GOT3 (cell line): ENCODE measurements at places on chromosomes 6 and 20.

GRCh38 chr6:158041788-158042187, 60.1 kb downstream of the SYNJ2 start:
- no peak for DNase-seq

GRCh38 chr20:48292806-48293205, 507.5 kb upstream of the SULF2 start:
- DNase-seq, result no peak

DNA sequence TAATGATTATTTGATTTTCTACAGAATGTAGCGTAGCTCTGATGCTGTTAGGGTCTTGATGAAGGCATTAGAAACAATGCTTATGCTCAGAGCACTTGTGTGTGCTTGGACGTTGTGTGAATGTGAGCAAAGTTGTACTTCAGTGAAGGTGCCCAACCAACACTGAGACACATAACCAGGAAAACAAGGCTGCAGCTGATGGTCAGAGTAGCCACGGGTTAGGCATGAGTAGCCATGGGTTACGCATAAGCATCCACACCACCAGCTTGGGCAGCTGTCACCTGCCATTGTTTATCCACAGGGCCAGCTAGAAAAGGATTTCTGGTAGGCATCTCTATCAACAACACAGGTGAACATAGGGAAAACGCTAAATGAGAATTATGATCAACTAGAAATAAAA, 326.6 kb downstream of the NRN1 start:
- DNase-seq, result no peak

- DNase-seq, result no peak
Measured at GRCh38 chr6:142387997-142388815, 86.4 kb downstream of the ADGRG6 start.

- no peak for DNase-seq
Measured at GRCh38 chr6:75349262-75349984, 64.8 kb upstream of the TMEM30A start.

- no peak for DNase-seq
Measured at GRCh38 chr6:128155826-128156225, 255.0 kb upstream of the THEMIS start.

GRCh38 chr6:53910834-53911233, 116.0 kb downstream of the LRRC1 start:
- DNase-seq, result no peak

- DNase-seq, result no peak
Measured at GRCh38 chr20:60269573-60270162, 311.4 kb downstream of the CDH26 start.

DNA sequence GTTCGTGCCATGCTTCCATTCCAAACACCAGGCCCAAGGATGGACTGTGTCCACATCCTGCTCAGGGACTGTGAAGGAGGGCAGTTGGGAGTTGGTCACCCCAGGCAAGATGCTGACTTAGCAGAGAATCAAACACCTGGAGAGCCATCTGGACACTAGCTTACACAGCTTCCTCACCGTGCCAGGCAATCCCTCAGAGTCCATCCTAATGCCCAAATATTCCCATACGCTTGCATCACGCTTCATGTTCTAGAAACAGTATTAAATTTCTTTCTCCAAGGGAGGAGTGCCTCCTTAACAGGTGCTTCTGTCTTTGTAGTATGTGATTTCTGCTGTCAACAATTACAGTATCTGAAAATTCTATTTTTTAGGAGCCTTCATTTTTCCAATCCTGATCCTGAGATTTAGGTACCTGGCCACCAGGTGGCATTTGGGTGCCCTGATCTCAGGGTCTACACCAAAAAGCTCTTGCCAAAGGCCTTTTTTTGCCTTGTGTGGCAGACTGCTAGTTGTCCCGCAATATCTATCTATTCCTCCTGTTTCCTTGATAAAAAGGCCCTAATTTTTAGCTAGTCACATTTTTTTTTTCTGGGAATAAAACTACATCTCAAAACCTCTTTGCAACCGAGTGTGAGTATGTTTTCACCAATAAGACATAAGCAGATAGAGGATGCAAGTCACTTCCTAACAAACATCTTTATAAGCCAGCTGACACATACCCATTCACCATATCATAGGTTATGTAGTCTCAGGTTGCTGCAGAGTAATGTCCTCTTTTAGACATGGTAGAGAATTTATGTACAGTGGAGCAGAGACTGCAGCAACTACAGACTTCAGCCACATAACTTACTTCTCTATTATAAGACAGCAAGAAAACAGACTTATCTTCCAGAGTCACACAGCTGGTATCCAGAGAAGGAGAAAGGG, 85.0 kb downstream of the PREP start:
- no peak for DNase-seq

DNA sequence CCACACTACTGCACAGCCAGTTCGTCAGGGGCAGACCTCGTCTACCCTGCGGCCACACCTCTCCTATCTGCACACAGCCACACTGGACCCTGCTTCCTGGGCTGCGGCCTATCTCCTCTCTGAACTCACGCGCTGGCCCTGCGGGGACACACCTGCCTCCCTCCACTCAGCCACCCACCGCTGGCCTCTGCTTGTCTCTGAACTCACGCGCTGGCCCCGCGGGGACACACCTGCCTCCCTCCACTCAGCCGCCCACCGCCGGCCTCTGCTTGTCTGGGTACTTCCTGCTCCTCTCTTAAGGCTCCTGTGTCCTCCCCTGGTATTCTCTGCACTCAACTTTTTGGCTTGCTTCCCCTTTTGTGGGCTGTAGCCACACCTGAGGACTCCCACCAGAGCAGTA, 52.3 kb downstream of the HUS1B start:
- DNase-seq, result no peak

DNA sequence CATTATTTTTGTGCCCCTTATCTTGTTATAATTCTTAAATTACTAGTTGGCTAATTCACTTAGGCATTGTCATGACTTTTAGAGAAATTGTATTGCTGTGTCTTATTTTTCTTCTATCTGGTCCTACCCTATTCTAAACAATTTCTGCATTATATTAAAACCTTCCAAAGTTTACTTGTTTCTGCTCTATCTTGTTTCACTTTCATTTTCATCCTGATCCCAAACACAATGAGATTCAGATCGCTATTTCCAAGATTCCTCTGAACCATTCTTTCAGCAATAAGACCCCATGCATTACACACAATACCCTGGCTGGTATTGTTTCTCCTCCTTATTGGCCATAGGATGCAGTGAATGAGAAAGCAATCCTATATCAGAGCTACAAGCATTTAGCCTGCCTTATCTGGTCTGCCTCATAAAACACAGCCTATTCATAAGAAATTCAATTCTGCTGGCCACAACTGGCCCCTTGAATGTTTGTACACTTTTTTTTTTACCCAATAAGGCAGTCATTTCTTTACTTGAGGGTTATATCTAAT, 69.9 kb upstream of the POU3F2 start:
- DNase-seq, result no peak

DNA sequence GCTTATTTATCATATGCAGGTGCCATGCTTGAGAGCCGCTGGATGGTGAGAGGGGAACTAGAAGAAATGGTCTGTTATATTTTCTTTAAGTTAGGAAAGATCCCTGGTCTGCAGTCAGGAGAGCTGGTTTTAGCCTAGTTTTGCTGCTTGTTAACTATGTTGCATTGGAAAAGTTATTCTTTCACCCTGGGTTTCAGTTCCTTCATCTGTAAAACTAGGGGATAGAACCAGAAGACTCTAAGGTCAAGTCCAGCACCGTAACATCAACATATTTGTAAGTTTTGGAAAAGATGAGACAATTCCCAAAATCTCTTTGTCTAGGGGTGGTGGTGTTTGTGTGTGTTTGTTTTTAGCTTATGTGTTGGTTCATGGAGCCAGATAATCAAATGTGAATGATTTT, 304.0 kb downstream of the QKI start:
- no peak for DNase-seq

DNA sequence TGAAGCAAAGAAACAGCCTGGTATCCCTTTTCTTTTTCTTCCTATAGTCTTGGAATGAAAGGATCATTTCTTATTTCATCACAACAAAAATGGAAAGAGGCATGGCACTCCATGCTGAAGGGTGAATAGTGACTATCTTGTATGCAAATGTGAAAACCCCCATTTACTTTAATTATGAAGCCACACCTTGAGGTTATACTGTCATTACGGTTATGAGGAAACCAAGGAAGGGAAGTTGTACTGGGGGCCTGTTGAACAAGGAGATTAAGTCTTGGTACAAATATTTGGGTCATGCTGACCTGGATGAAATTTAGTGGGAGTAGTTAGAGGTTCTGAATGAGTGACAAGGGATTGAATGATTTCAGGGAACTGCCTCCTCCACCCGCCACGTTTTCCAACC, 8.7 kb upstream of the STXBP5 start:
- no peak for DNase-seq

DNA sequence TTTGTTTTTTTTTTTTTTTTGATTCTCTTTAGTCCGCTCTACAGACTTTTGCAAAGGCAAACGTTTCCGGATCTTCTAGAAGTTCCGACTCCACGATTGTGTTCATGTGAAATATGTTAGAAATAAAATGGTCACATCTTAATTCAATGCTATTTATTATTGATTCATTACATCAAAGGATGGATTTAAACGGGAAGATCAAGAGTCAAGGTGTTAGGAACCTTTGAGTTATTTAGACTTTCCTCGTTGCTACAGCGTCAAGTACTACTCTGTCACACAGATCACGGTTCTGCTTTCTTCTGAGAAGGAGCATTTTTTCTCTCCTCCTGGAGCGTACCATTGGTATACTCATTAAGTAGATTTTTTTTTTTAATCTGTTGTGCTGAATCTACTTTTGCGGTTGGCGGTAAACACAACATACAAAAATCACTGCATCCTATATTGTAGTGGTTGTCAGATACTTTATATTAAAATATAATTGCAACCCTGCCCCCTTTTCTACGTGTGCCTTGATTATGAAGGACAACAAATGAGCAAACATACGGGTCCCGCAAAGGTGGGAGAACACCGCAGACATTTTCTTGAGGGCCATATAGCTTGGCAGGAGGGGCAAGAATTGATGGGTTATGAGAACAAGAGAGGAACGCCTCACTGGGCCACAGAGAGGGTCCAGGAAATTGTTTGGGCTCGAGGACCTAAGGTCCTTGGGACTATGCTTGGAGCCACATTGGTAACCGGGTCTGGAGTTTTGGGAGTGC, 17.5 kb downstream of the HMGN4 start:
- no peak for DNase-seq

DNA sequence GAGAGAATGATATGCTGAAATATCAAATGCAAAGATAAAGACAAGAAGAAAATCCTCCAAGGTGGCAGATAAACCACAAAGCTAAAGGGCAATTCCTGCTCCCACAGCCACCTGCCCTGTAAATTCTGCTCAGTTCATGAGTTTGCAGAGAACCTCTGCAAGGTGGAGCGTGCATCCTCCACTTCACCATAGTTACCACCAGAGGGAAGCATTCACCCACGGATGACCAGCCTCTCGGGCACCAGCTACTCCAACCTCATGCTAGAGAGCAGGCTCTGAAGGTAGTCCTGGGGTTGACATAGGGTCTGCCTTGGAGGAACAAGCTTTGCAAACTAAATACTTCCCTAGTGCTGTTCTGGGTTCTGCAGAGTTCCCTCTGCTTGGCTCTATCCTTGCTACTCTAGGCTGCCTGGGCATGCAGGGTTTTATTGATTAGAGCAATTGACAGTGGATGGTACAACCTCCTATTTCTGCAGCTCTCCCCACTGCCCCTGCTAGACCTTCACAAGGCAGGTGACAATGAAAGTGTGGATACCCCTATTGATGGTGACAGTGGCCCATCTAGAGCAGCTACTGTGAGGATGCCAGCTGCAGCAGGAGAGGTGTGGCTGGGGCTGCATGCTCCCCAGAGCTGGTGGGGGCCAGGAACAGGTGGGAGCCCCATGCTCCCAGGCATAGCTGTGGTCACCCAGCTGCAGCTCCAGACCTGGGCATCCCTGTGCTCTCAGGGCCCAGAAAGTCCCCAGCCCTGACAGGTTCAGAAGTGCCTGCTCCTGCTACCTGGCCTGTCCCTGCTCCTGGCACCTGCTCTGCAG, 51.1 kb downstream of the GGTLC1 start:
- peak; percentile 23 for DNase-seq

DNA sequence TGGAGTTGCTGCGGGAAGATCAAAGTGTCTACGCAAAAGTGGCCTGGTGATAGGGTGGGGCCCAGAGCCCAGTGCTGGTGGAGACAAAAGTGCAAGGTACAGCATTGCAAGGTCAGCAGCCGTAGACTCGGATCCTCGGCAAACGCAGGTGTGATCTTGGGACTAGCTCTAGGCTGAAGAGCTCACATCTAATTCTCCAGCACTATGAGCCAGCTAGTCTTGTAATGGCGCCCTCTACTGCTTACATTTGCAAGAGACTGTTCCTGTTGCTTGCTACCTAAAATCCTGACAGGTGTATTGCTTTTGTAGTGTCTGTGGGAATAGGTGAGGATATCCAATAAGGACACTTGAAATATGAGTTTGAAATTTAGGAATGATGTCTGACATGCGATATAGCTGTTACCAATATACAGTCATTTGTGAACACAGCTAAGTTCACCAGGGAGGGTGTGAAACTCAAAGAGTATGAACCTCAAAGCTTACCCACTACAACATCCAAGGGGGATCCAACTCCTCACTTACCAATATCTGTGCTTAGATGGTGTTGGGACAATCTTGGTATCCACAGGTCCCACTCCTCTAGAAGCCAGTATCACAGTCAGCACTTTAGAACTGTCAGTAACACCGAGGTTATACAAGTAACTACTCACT, 58.4 kb downstream of the PDE7B start:
- no peak for DNase-seq

DNA sequence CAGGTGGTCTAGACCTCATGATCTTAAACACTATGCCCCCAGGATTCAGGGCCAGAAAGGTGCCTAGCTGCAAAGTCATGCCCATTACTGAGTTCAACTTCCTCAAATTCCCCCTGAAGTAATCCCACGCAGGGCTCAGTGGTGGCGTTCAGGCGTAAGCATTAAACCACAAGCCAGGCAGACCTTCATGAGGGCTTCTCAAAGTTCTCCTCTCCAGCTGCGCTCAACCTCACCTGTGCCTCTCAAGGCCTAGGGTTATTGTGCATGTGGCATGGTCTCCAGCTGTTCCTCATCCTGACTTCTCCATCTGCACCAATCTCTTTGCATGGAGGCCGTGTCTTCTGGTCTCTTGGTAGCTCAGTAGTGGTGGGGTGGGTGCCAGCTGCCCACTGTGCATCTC, 113.6 kb downstream of the TSHZ2 start:
- no peak for DNase-seq

- no peak for DNase-seq
Measured at GRCh38 chr6:2891768-2892170, 11.3 kb downstream of the SERPINB9 start.

DNA sequence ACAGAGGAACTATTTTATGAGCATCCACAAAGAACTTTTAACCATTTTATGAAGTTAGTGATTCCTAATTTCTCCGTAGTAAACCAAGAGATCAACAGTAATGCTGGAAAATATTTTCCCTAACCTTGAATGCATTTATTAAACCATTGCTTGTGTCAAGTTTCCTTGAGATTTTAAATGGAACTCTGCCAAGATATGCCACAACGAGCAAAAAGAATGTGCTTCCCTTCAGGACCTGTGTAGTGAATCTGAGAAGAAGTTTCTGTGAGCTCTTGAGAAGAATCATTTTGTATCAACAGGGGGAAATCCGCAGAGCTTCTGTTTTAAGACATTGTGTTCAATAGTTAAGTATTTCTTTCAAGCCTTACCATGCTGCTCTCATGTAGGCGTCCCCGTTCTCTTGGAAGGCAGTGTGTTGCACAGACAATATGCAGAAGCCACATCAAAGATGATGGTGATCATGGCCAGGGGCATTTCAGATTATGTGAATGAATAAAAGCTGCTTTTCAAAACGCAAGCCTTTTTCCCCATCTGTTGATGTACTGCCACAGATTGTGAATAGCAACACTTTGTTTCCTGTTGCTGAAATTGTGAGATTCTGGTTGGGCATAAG, 439.8 kb downstream of the BMP2 start:
- no peak for DNase-seq

- no peak for DNase-seq
Measured at GRCh38 chr6:119493980-119494379, 144.4 kb upstream of the MAN1A1 start.
